ENCODE measurements at places on chromosomes 7 and 10. TPM values are rescaled to one million over a fixed set of nuclear protein-coding genes. Genes with fewer than 3 reads are reported as not detected.

GRCh38 chr7:30914596-30914995, 2.9 kb downstream of the AQP1 start:
- DNase-seq, result no peak

DNA sequence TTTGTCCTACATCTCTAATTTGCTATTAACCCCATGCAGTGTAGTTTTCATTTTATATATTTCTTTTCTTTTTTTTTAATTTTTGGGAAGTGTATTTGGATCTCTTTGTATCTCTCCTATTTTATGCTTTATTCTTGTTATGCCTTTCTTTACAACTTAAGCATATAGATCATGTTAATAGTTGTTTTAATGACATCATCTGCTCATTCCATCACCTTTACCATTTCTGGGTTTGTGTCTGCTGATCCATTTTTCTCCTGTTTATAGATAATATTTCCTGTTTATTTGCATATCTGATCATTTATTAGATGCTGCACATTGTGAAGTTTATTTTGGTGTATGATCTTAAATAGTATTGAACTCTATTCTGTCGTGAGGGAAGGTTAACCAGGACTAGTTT, 13.7 kb downstream of the COPG2 start:
- DNase-seq, result no peak

DNA sequence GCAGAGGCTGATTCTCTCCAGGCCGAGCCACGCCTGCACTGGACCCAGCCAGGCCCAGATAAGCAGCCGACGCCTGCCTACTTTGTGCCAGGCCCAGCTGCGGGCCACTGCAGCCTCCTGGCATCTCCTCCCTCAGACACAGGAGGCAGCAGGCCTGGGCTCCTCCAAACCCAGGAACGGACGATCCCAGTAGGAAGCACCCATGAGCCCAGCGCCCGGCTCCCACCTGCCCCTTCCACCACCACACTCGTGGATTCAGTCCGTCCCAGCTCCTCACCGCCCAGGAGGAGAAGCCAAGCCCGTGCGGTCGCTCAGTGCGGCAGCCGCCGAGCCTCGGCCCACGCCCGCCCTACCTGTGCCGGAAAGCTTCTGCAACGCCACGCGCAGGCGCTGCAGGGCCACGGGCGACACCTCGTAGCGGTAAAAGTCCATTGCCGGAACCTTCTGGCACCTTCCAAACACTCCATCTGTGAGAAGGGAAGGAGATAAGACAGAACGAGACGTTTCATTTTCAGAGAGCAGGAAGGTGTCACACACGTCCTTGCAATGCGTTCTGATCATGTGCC, 271.1 kb downstream of the PTPRN2 start:
- DNase-seq, result peak; percentile 69

- no peak for DNase-seq
These were observed 115.8 kb downstream of the TMEM130 start for GRCh38 chr7:98753989-98754479.

Gene R3HCC1L
- 6.8 TPM for total RNA-seq

Gene OR13A1
- total RNA-seq, result not detected
